Frontal cortex (tissue), 4 donors: ENCODE measurements at places on chromosomes 3 and 15. TPM values are rescaled to one million over a fixed set of nuclear protein-coding genes. Genes with fewer than 3 reads are reported as not detected.

Gene FBXL2
- total RNA-seq = 53.8 TPM

Gene IGSF11
- total RNA-seq = 10.2 TPM

Gene GOLGA8S
- not detected for total RNA-seq

Gene FEM1B
- 213 TPM for total RNA-seq

Gene GOLGA6D
- not detected for total RNA-seq

Gene ETV5
- 25.7 TPM for total RNA-seq

Gene GP5
- not detected for total RNA-seq

Gene KNG1
- not detected for total RNA-seq

Gene RFC4
- 22.8 TPM for total RNA-seq
